ENCODE measurements at places on chromosomes 4 and X.

DNA sequence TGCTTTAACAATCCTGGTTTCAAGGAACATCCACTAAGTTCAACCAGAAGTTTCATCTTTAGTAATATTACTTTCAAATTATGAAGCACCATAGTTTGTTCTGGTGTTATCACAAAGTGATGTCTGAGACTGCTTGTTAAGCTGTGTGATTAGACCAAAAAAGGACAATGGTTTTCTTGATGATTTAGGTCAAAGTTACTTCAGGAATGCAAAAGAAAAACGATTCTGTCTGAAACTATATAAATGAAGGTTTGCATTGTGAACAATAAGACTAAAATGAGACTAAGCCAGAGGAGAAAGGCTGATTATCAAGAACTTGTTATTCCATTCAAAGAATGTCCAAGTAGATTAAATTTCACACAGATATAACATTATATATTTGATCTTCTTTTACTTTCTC, 122.4 kb upstream of the ETNPPL start:
- DNase-seq: no peak

GRCh38 chrX:8728932-8729535, 2.9 kb downstream of the ANOS1 start:
- no peak for DNase-seq

GRCh38 chr4:186851291-186852072, 127.8 kb upstream of the FAT1 start:
- DNase-seq: no peak

GRCh38 chrX:139563251-139563650, 32.7 kb downstream of the F9 start:
- DNase-seq: no peak

- DNase-seq: no peak
These were observed 36.9 kb downstream of the WDR17 start for GRCh38 chr4:176102414-176103063.

- no peak for DNase-seq
These were observed 234.8 kb downstream of the COL25A1 start for GRCh38 chr4:109067508-109068235.

GRCh38 chrX:154714925-154715324, 36.0 kb downstream of the GAB3 start:
- DNase-seq: no peak

DNA sequence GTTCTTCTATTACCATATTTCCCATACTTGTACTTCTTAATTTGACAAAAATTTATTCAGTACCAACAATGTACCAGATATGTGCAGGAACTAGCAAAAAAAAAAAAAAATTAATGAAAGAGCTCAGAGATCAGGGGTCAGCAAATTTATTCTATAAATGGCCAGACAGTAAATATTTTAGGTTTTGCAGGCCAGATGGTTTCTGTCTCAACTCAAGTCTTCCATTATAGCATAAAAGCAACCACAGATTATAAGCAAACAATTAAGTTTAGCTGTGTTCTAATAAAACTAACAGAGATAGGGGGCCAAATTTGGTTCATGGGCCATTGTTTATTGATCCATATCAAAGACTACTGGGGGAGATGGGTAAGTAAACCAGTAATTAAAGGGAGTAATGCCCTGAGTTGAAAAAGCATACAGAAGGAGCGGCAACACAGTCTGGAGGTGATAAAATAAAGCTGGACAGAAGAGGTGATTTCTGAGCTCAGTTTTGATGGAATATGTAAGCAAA, 19.3 kb downstream of the NEK1 start:
- DNase-seq: no peak

DNA sequence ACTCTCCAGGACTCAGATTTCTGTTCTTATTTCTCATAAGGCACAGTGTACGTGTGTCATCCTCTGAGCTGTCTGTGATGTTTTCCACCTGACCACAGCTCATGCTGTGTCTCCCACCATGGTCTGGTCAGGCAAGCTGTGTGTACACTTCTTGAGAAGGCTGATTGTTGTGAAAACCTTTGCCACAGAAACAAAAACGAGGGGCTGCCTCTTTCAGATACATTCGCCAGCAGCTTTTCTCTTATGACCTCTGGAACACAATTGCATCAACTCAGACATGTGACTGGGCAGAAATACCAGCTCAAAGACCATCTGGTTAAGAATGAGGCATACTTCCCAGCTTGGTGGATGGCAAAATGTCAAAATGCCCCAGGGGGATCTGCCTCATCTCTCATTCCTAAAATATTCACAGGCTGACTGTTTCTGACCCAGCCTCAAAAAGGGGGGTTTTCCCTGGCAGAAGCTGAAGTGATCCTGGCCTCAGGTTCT, 46.1 kb downstream of the PGRMC2 start:
- DNase-seq: no peak

GRCh38 chrX:21939906-21940305, 603 bp upstream of the SMS start:
- DNase-seq: no peak

GRCh38 chrX:15737959-15738902, at the start of gene CA5B:
TSS of gene CA5B (plus strand) at chrX:15738270. CDS start at chrX:15750024, 11,754 bp downstream.
- no peak for DNase-seq

DNA sequence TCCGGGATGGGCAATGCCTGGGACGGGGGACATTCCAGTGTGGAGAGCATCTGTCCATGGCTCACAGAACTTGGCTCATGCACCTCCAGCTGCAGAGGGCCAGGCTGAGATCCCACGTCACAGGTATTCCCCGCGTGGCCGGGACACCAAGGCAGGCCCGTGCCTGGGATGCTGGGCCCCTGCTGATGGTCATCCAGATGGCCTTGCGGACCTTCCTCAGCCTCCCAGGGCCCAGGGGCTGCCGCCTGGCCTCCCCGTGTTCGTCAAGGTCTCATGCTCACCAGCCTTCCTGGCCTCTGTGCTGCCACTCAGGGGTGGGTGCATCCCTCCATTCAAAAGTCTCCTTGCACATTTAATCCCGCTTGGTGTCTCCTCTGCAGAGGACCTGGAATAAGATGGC, 40.9 kb upstream of the LRPAP1 start:
- DNase-seq: no peak

Data from cortex of kidney (tissue), 1 donor.